GM04503 (cell line): ENCODE measurements at places on chromosomes 7 and 10.

DNA sequence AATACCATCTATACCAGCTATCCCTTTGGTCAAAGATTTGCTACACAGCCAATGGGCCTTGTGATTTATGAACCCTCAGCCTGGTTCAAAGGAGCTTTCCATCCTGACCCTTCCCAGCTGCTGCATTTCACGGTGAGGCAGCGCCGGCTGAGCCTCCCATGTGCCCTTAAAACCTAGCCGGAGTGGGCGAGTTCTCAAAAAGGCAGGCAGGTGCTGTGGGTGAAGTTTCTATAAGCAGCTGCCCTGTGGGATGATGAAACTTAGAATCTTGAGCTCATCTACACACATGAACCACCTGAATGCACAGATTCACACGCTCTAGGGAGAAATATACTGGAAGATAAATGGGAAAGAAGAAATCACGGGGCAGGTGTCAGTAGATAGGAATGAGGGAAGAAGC is 224.7 kb downstream of the MLLT10 start:
- DNase-seq = no peak

DNA sequence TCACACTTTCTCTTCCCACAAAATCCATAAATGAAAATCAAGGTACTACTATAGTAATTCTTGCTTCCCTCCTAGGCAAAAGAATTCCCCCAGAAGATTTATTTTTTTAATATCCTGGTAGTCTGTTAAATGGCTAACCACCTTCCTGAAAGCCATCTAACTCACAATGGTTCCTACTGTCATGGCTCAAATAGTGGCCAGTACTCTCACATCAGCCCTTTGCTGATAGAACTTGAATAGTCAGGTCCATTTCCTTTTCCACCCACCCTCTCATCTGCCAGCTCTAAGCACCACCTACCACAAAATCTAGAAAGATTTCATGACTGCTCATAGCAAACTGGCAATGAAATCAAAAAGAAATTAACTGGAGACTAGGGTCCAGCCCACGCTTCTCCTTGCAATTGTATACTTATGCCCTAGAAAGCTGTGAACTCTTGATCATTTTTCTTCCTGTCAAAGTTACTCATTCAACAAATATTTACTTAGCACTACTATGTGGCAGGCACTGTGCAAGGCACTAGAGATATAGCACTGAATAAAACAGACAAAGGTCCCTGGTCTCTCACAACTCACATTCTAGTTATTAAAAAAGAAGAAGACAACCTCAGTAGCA is 60.4 kb downstream of the ARMH3 start:
- DNase-seq = no peak

- DNase-seq = no peak
Measured at GRCh38 chr10:103646304-103646703, 152.8 kb downstream of the NEURL1 start.

- DNase-seq = no peak
Measured at GRCh38 chr10:84329986-84330651, 1.7 kb downstream of the CCSER2 start.

DNA sequence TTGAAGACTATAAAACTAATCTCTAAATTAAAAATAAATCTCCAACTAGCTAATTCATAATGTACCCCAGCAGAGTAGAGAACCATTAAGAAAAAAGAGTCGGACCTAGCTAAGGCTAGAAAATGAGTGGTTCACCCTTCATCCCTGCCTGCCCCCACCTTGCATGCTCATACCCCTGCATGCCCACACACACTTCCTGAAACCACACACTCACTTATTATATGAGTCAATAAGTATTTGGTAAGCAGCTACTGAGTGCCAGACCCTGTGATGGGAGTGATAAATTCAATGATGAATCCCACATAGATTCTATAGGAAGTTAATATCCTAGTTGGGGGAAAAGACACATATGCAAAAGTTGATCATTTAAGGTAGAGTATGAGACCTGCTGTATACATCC is 152.9 kb upstream of the INHBA start:
- no peak for DNase-seq

- no peak for DNase-seq
Measured at GRCh38 chr7:17298840-17299482, 509 bp downstream of the AHR start.
